Femur (tissue), 1 donor: ENCODE measurements at places on chromosomes 5 and 9.

- DNase-seq, result no peak
Observed at GRCh38 chr5:14767053-14767452, 102.5 kb downstream of the OTULIN start.

DNA sequence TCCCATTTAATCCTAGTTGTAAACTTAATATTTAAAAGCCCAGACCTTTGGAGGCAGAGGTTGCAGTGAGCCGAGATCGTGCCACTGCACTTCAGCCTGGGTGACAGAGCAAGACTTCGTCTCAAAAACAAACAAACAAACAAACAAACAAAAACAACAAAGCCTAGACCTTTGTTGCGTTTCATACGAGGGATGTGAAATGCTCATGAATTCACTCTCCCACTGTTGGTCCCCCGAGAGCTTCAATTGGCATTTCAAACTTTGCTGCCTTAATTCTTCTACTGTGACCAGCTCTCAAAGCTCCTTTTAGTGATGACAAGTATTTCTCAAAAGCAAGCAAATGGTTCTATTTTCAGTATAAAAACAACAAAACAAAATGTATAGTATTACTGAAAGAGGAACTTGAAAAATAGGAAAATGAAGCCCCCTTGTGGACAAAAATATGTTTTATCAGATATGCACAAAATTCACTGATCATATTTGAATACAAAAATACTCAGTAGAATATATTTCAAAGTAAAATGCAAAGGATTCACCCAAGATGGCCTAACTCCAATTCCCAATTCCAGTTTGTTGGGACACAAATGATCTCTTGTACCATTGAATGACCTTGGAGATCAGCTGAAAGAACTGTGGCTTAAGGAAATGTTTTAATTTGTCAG lies 140.4 kb downstream of the ESM1 start:
- DNase-seq, result no peak

GRCh38 chr5:96133341-96134079 lies 171.9 kb upstream of the ELL2 start:
- no peak for DNase-seq

- DNase-seq, result peak; percentile 53
Observed at GRCh38 chr5:122126177-122126755, 3.1 kb upstream of the ZNF474 start.

GRCh38 chr5:96283589-96283988 lies 149.5 kb downstream of the PCSK1 start:
- DNase-seq, result no peak

- DNase-seq, result peak; percentile 2
Observed at GRCh38 chr5:172505845-172506244, 51.5 kb upstream of the SH3PXD2B start.

DNA sequence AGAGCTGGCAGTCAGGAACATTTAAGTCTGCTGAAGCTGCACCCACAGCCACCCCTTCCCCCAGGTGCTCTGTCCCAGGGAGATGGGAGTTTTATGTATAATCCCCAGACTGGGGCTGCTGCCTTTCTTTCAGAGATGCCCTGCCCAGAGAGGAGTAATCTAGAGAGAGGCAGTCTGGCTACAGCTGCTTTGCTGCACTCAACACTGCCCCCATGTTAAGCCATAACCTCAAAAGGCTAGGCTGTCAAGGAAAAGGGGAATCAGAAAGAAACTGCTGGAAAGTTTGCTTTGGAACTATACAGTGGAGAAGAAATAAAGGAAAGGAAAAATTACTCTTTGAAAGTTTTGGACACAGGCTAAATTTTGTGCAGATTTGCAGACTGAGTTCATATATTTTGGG lies 127.2 kb downstream of the MACIR start:
- DNase-seq, result no peak

DNA sequence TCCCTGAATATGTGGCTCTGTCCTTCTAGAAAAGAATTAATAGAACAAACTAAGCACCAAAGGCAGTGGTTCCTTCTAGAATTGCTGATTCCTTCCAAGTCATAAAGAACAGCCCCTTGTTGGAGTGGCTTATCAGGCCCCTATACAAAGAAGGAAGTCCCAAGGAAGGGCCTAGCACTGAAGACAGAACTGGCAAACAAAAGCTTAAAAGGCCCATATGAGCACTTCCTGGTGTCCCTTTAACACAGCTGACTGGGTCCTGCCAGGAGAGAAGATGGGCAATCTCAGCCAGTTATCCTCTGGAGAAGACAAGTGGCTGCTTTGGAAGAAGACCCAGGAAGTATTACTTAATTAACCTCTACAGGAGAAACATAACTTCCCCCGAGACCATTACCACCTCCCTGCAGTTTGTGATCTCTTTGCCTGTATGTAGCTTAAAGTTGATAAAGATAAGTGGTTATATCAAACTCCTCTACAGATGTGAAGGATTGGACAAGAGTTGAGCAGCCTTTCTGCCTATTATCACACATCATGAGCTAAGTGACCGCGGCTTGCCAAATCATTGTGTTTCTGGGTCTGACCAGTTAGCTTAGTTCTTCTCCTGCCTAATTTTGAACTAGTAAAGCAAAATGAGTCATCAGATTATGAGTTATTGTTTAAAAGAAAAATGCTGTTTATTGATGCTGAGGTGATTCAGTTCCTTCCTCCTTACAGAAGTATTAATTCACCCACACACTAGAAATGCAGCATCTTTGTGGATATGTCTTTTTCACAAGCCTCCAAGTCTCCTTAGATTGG lies 13.3 kb upstream of the STING1 start:
- no peak for DNase-seq

DNA sequence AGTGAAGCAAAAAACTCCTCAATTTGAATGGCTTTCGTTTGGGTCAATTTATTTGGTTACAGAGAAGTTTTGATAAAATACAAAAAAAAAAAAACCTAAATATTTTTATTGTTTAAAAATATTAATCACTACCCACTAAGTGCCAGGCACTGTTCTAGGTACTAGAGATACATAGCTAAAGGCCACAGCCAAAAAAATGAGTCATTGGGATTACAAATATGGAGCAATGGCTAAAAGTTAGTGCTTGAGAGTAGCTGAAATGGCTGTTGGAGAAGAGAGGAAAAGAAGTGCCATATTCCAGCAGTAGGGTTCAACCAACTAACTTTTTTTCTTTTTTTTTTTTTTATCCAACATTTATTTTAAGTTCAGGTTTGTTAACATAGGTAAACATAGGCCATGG lies 130.1 kb upstream of the PTGER4 start:
- DNase-seq, result no peak

GRCh38 chr9:20621471-20622329 lies 599 bp downstream of the MLLT3 start:
- peak; percentile 86 for DNase-seq

GRCh38 chr5:23274171-23274570 lies 233.2 kb upstream of the PRDM9 start:
- no peak for DNase-seq

DNA sequence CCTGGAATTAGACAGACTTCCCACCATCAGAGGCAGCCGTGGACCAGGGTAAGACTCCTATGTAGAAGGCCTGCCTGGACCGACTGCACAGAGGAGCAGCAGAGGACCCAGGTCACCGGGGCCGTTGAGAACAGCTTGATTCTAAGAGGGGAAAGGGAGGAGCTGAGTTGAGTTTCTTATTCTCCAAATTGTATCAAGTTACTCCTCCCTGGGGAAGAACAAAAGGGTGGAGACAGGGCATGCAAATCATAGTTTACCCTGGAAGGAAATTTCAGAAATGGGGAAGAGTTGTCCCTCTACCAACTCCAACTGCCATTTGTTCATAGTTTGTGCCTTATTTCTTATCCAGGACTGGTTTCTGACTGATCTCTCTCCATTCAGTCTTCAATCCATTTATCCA lies 20.9 kb upstream of the SLC31A2 start:
- no peak for DNase-seq

DNA sequence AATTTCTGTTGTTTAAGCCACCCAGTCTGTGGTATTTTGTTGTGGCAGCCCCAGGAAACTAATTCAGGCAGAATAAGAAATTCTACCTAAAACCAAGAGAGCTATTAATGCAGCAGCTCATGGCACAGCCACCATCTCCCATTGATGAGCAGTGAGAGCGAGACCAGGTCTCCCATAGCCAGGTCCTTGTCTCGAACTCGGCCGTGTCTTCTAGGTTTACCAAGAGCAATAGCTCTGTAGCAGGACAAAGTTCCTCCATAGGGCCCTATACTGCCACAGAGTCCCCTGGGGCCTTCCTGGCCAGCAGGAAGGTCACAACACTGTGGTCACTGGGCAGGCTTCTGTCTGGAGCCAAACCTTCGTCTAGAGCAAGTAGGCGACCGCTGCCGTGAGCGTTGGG lies 34.5 kb upstream of the TJP2 start:
- no peak for DNase-seq

DNA sequence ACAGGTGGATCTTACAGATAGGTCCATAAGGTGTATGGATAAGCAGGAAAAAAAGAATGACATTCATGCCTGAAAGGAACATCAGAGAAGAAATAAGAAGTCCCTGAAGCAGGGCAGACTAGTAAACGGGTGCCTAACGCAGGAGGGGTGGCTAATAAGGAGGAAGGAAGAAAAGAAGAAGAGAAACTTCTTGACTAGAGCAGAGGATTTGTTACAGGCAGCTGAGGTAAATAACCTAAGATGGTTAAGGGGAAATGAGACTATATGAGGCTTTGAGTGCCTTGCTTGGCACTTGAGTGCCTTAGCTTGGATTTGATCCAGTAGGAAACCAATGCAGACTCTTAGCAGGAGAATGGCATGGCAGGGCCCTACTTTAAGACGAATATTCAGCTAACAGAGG lies 313.5 kb upstream of the PDE4D start:
- DNase-seq, result no peak

DNA sequence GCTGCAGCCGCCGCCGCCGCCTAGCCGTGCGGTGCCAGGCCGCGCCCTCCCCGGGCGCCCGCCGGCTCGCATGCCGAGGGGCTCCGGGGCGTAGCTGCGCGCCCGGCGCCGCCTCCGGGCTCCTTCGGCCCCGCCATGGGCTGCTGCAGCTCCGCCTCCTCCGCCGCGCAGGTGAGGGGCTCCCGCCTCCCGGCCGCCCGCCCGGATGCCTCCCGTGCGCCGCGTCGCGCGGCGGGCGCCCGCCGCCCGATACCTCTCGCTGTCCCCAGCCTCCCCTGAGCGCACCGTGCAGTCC lies 230 bp downstream of the SLC44A1 start:
- no peak for DNase-seq

- no peak for DNase-seq
Observed at GRCh38 chr9:16461137-16461840, 409.2 kb downstream of the BNC2 start.

- DNase-seq, result no peak
Observed at GRCh38 chr9:127229691-127230417, 34.7 kb upstream of the GARNL3 start.

DNA sequence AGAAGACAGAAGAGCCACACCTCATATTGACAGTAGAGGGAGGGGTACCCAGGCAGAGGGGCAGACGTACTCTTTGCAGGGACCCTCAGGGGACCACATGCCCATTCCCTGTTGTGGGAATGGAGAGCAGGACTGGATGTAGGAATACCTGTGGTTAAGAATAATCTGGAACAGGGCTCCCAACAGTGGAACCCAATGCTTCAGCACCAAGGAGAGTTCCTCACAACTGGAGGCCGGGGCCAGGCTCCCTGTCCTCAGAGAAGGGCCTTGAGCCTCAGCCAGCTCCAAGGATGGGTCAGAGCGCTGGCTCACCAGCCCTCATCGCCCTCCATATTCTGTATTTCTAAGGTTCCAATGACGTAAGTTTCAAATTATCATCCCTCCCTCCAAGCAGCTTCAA lies 7.4 kb upstream of the SHC3 start:
- no peak for DNase-seq

DNA sequence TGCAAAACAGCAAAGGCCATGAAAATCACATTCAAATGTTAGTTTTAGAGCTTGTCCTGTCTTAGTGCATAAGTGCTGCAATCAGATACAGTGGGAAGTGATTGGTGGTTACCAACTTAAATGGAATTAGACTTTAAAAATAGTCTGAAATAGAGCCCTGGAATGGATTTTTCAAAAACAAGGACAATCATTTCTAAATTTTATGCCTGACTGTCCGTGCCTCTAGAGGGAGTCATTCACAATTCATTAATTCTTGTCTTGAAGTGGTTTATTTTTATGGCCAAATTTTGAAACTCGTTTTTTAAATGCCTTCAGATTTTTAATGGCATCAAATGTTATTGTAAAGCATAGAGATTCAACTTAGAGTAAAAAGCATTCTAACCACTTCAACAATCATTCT lies 561.8 kb upstream of the DAB2 start:
- DNase-seq, result no peak

GRCh38 chr5:147578228-147579024 lies 68.6 kb upstream of the DPYSL3 start:
- DNase-seq, result no peak

DNA sequence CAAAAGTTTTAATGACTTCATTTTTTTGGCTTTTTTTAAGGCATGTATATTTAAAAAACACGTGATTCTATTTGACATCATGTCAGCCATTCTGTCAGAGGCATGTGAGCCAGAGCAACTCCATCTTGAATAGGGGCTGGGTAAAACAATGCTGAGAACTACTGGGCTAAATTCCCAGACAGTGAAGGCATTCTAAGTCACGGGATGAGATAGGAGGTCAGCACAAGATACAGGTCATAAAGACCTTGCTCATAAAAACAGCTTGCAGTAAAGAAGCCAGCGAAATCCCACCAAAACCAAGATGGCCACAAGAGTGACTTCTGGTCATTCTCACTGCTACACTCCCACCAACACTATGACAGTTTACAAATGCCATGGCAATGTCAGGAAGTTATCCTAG lies 1000.6 kb upstream of the DMAC1 start:
- no peak for DNase-seq
